ENCODE measurements at places on chromosomes 16 and 17. TPM values are rescaled to one million over a fixed set of nuclear protein-coding genes. Genes with fewer than 3 reads are reported as not detected.

The ZP2 gene
- not detected for total RNA-seq

DNA sequence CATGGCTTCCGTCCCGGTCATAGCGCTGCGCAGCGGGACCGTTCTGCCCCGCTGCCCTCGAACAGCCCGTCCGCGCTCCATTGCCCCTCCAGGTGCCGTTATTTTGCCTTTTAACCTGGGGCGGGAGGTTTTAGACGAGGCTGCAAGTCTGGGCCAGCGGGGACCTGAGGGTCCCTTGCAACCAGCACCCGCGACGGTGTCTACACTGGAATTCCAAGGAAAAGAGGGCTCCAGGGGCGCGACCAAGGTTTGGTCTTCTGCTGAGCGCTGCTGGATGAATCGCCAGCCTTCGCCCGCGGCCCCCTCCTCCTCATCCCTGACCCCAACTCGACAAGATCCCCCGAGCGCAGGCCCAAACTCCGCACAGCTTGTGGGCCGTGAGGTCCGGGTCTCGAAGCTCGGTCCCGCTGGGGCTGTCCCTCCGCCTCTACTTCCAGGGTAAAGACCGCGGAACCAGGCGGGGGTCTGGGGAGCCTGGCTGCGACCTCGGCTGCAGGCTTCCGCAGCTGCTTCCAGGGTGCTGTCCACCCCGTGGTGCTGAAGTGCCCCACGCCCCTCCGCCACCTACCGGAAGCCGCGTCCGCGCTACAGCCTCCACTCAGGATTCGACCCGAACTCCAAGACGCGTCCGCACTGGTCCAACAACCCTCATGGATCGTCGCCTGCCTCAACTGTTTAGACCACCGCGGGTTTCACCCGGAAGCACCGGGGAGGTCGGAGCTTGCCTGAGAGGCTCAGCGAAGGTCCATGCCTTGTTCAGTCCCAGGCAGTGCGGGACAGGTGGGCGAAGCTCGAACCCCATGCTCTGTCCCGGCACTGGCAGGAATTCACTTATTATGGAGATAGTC is 10.1 kb upstream of the CA4 start:
- H3K27ac ChIP-seq = no peak overlapping the region
- peaks cover 42% of the 10 kb centered on the region for H3K27me3 ChIP-seq
- peaks cover 4% of the 10 kb centered on the region for H3K4me1 ChIP-seq
- H3K36me3 ChIP-seq = no peaks in the 10 kb centered on the region
- peak; percentile 78 for DNase-seq
- peak overlapping the region; percentile 34 for H3K4me3 ChIP-seq

DNA sequence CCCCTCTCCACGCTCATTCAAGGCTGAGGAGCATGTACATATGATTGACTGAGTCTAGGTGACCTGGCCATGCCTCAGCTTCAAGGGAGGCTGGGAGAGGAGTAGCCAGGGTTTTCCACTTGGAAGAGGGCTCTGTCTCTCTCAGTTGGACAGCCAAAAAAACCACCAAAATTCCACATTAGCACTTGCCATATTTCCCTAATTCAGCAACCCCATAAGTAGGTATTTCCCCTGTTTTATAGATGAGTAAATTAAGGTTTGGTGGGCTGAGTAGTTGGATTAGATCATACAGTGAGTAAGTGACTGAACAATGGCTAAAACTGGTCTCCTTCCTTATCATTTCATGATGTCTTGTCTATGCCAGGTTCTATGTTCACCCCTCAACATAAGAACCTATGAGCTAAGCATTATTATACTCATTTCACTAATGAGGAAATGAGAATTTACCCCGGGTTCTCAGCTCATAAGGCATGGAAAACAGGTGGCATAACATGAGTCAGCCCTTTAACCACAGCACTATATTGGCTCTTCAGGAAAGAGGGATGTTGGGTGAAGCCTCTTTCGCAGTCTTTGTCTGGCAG is 68.0 kb upstream of the GAS7 start:
- no peak for DNase-seq
- no peaks in the 10 kb centered on the region for H3K27me3 ChIP-seq
- no peak overlapping the region for H3K4me3 ChIP-seq
- no peaks in the 10 kb centered on the region for H3K4me1 ChIP-seq
- no peaks in the 10 kb centered on the region for H3K36me3 ChIP-seq

GRCh38 chr16:55035956-55036355 is 105.3 kb downstream of the IRX5 start:
- H3K36me3 ChIP-seq = no peaks in the 10 kb centered on the region
- H3K27me3 ChIP-seq = no peaks in the 10 kb centered on the region
- H3K27ac ChIP-seq = no peak overlapping the region
- DNase-seq = no peak
- H3K4me1 ChIP-seq = no peaks in the 10 kb centered on the region
- H3K4me3 ChIP-seq = no peak overlapping the region

DNA sequence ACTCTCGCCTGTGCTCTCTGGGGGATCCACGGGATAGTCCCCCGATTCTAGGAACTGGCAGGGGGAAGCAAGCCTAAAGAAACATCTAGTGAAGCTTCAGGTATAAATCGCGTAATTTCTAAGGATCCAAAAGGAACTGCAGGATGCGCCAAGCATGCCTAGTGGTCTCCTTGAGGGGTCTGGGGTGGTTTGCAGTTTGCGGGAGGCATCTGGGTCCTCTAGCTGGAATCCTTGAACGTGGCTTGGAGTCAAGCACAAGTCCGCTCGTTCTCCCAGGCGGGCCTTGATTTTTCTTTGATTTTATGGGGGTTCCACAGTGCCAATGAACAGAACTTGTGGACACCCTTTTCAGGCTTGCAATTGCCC is 1000.5 kb downstream of the KCNJ18 start:
- no peak overlapping the region for H3K4me3 ChIP-seq
- H3K27ac ChIP-seq = no peak overlapping the region
- no peaks in the 10 kb centered on the region for H3K4me1 ChIP-seq
- H3K27me3 ChIP-seq = no peaks in the 10 kb centered on the region
- DNase-seq = no peak
- H3K36me3 ChIP-seq = no peaks in the 10 kb centered on the region

The DPEP3 gene
- 0.16 TPM for total RNA-seq

The MLKL gene
- total RNA-seq = 14.9 TPM

DNA sequence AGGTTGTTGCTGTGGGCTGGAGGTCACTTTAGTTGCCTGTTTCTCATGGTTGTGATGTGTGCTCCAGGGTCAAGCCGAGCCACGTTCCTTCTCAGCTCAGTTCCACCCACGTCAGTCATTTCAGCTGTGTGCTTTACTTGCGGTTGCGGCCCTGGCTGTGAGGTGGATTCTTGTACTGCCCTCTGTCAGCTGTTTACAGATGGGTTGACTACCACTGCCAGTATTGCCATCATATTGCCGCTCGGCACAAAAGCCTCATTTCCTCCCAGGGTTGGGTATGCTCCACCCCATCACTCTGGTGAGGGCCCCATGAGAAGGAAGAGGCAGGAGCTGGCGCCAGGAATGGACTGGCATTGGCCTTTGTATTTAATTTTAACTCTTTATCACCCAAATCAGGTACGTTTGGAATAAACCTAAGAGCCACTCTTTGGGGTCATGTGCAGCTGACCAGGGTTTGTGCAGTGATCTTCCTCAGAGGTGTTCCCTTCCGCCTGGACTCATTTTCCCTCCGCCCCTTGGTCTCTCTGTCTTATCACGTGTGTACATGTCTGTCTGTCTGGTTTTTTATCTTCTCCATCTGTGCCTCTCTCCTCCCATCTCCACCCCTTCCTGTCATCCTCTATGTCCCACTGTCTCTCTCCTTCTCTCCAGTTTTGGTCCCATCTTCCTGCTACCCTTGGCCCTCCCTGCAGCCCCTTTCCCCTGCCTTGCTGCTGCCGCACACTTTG is 25.0 kb downstream of the METTL22 start:
- no peak overlapping the region for H3K4me3 ChIP-seq
- peaks cover 21% of the 10 kb centered on the region for H3K36me3 ChIP-seq
- no peak for DNase-seq

GRCh38 chr17:77235370-77235941 is 94.7 kb downstream of the SEC14L1 start:
- H3K4me3 ChIP-seq = peak overlapping the region; percentile 10
- DNase-seq = peak; percentile 48
- H3K36me3 ChIP-seq = no peaks in the 10 kb centered on the region
- H3K4me1 ChIP-seq = peaks cover 5% of the 10 kb centered on the region
- no peaks in the 10 kb centered on the region for H3K27me3 ChIP-seq

DNA sequence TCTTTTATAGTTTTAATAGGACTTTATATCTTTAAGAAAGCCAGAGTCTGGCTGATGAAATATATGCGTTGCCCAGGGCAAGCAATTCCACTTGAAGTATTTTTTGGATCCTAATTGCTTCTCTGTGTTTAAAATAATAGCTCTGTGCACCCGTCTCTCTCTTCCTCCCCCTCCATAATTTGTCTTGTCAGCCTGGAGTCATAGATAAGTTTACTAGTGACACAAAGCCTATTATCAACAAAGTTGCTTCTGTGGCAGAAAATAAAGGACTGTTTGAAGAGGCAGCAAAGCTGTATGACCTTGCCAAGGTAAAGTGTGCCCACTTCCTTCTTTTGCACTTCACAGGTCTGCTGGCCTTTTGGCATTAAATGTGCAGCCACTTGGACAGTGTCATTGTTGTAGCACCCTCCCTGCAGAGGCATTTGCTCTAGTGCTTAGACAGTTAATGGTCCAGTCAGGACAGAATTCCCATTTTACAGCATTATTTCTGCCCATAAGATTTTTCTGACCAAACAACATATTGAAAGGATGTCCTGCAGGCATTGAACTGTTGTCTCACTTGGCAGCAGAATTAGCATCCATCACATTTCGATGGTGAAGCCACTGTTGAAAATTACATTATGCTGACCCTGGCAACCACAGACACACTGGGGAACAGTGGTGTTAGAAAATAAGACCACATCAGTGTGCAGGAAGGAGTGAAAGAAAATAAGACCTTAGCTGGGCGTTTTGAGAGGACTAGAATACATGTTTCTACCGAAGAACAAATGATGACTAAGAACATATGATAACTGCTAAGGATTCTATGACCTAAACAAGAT is 28.4 kb upstream of the SLC12A3 start:
- peaks cover 86% of the 10 kb centered on the region for H3K36me3 ChIP-seq
- H3K4me3 ChIP-seq = no peak overlapping the region
- no peaks in the 10 kb centered on the region for H3K27me3 ChIP-seq
- H3K4me1 ChIP-seq = no peaks in the 10 kb centered on the region
- H3K27ac ChIP-seq = no peak overlapping the region

GRCh38 chr16:85969591-85969990 is 70.6 kb downstream of the IRF8 start:
- H3K4me3 ChIP-seq = no peak overlapping the region
- DNase-seq = no peak
- no peaks in the 10 kb centered on the region for H3K27me3 ChIP-seq
- no peaks in the 10 kb centered on the region for H3K4me1 ChIP-seq
- H3K36me3 ChIP-seq = no peaks in the 10 kb centered on the region
- H3K27ac ChIP-seq = no peak overlapping the region

GRCh38 chr17:62109924-62110323 is 44.8 kb upstream of the MED13 start:
- no peaks in the 10 kb centered on the region for H3K27me3 ChIP-seq
- DNase-seq = no peak
- no peaks in the 10 kb centered on the region for H3K36me3 ChIP-seq
- no peaks in the 10 kb centered on the region for H3K4me1 ChIP-seq
- no peak overlapping the region for H3K27ac ChIP-seq

GRCh38 chr16:89988951-89989350 is 30.3 kb downstream of the DBNDD1 start:
- H3K27ac ChIP-seq = no peak overlapping the region
- no peaks in the 10 kb centered on the region for H3K4me1 ChIP-seq

The PRAC2 gene
- total RNA-seq = not detected

The NPTX1 gene
- not detected for total RNA-seq

The ROGDI gene
- total RNA-seq = 76.4 TPM

DNA sequence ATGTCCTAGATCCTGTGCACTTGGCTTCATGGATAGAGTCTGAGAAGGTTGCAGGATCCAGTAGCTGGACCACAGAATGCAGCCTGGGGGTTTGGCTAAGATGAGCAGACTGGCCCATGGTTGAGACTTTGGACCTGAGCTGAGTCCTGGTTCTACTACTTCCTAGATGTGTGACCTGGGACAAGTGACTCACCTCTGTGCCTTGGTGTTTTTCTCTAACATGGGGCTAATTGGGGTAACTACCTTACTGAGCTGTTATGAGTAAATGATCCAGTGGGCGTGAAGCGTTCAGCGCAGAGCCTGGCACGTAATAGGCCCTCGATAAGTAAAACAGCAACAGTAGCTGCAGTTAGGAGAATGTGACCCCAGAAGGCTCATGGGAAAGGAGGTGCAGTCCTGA is 38.8 kb downstream of the SNX20 start:
- no peaks in the 10 kb centered on the region for H3K27me3 ChIP-seq
- no peaks in the 10 kb centered on the region for H3K36me3 ChIP-seq
- DNase-seq = no peak

- H3K4me1 ChIP-seq = no peaks in the 10 kb centered on the region
- no peak overlapping the region for H3K4me3 ChIP-seq
- DNase-seq = no peak
- H3K27me3 ChIP-seq = no peaks in the 10 kb centered on the region
- peaks cover 39% of the 10 kb centered on the region for H3K36me3 ChIP-seq
- H3K27ac ChIP-seq = no peak overlapping the region
Observed at GRCh38 chr17:630801-631200, 83.8 kb downstream of the VPS53 start.

GRCh38 chr17:74604761-74605160 is 12.7 kb upstream of the CD300LD start:
- DNase-seq = no peak
- no peaks in the 10 kb centered on the region for H3K36me3 ChIP-seq
- H3K27me3 ChIP-seq = peaks cover 4% of the 10 kb centered on the region
- H3K27ac ChIP-seq = no peak overlapping the region
- H3K4me3 ChIP-seq = no peak overlapping the region

- no peaks in the 10 kb centered on the region for H3K27me3 ChIP-seq
- no peak overlapping the region for H3K4me3 ChIP-seq
- peak; percentile 78 for DNase-seq
- peaks cover 20% of the 10 kb centered on the region for H3K36me3 ChIP-seq
Observed at GRCh38 chr16:67857547-67858233, 10.2 kb upstream of the CENPT start.

The CBX8 gene
- total RNA-seq = 9.2 TPM

The ZCCHC14 gene
- total RNA-seq = 17.1 TPM
